ENCODE measurements at places on chromosomes 6 and 20.

DNA sequence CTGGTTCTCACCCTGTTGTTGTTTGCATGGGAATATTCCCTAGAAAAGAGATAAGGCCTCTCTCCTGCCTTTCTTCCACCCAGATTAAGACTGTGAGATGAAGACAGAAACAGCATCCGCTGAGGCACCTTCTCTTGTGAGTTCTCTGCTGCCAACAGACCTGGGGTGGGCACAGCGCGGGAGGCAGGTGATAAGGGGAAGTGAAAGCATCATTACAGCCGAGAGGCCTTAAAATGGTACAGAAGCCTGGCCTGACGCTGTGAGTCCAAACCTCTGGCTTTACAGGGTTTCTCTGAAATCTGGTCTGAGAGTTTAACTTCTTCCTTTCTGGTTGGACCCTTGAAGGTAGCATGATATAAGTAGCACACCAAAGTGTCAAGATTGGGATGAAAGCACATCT lies 21.0 kb upstream of the IYD start:
- no peak for DNase-seq

DNA sequence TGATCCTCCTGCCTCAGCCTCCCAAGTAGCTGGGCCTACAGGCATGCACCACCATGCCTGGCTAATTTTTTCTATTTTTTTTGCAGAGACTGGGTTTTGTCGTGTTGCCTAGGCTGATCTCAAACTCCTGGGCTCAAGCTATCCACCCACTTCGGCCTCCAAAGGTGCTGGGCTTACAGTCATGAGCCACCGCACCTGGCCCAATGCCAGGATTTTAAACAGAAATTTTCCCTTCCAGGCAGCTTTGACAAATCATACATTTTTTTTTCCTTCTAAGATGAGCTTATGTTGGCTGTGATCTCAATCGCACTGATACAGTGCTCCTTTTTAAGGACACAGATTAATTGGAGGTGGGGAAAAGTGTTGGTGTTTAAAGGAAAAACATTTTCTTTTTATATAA lies 73.2 kb upstream of the CD2AP start:
- DNase-seq: no peak

GRCh38 chr6:114282292-114282691 lies 60.5 kb downstream of the HS3ST5 start:
- no peak for DNase-seq

DNA sequence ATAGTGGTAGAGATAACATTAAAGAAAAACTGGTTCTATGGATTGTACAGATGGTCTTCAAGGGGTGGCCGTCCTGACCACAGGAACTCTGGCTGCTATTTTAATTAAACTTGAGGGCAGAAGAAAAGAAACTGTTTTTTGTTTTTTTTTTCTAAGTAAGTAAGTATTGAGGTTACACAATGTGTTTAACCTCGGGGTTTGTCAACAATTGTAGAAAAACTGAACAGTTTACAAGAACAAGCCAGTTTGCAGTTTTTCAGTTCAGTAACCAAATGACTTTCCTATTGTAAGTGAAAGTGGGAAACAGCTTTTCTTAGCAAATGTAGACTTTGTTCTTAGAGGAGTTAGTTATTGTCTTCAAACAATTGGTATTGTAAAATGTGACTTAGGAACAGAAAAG lies 77.0 kb downstream of the PLCB1 start:
- DNase-seq: no peak

DNA sequence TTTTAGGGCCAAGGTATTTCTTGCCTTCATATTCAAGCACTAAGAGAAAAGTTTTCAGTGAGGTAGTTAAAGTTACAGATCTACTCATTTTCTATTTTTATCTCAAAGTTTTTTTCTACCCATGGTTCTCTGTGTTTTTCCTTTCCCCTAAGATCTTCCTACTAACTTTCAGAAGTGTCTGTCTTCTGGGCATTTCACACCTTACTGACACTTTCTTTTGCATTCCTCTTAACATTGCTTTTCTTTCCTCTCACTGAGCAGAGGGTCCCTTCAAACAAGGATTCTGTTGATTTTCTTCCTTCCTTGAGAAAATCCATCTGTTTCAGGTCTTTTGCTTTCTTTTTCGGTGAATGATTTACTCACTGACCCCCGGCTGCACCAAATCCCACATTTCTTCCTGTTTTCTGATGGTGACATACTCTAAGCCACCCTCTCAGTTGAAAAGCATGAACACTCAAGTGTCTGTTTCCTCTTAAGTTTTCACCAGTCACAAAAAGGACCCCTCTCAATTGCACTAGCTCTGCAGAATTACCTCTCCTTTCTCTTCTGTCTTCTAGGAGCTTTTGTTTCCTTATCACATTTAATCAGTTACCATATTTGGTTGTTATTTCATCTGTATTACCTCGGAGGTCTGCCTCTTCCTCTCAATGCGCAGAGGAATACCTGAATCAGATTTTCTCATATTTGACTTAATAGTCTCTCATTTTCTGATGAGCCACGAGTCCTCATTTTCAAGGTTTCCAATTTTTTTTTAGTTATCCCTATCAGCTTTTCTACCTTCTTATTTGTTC lies 73.5 kb upstream of the RNF217 start:
- DNase-seq: peak; percentile 23

GRCh38 chr6:158923805-158924498 lies 76.0 kb downstream of the RSPH3 start:
- DNase-seq: no peak

- DNase-seq: no peak
Measured at GRCh38 chr20:13250251-13250650, 29.2 kb downstream of the ISM1 start.

DNA sequence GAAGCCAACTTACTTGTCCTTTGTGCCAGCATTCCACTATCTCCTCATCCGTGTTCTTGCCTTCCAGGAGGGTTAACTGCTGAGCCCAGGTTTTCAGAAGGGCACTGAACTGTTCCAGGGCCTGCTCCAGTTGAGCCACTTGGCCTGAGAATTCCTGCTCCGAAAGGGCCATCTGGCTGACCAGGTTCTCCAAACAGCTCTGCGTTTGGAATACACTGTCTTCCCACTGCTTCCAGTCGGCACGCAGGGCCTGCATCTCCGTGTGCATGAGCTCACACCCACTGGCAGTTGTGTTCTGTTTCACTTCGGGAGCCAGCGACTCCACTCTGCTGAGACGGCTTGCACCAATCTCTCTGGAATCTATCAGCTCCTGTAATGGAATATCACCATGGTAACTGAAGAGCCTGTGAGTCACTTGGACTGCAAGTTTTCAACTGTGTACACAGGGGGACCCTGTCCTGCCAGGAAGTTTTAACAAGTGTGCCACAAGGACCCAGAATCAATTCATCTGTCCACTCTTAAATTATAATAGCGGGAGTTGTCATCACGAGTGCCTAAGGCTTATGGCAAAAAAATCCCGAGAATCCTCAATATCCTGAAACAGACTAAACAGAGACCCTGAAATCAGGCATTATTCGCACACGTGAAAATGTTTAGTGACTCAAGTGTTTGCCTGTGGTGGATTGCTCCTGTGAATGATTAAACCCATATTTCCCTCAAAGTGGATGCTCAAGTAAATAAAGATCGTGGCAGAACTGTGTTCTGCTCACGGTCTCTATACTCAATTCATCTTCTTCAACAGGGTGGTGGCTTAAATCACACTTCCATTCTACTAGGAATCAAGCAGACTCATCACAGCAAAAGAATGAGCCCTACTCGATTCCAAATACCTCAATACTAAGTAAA lies 255.9 kb downstream of the SYNE1 start:
- peak; percentile 84 for DNase-seq

- DNase-seq: no peak
Measured at GRCh38 chr6:46735720-46736031, 501 bp upstream of the PLA2G7 start.

DNA sequence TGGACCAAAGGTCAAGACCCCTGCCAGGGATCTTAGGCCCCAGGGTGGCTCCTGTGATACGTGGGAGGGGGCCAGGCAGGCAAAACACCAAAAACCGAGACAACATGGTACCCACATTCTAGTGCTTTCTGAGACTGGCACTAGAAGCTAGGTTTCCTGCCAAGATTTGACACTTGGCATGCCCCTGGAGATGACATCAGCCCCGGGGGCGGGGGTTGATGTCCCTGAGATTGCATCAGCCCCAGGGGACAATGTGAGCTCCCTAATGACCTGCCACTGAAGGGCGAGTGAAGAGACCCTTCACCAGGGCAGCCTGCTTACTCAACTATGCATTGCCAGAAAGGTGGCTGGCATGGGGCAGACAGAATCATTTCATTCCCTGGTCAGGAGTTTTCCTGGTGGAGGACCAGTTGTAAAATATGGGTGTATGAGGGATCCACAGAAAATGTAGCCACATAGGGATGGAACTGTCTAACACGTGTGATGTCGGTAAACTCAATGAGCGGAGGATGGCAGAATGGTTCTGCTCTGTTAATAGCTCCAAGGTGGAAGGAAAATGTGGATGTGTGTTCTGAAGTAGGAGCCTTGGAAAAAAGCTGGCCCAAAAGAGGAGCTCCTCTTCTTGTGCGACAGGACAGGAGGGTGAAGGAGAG lies 219.7 kb downstream of the UNC5CL start:
- DNase-seq: no peak

- DNase-seq: no peak
Measured at GRCh38 chr20:44435630-44436335, 39.9 kb upstream of the TTPAL start.

DNA sequence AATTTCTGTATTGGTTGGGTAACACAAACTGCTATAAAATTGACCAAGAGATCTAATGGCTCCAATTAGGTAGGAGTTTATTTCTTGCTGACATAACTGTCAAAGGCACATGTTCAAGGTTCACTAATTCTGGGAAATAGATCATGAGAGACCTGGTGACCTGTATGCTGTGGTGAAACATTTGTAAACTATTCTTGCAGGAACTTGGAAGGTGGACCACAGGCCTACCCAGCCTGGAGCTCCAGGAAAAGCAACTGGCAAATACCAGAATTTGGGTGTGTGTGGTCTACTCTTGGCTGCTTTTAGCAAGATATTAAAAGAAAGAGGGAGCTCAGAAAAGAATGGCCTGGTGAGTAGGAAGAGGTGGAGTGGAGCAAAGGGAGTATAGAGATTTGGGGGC lies 184.6 kb downstream of the QKI start:
- no peak for DNase-seq

- DNase-seq: no peak
Measured at GRCh38 chr20:62201173-62202082, 18.6 kb downstream of the MTG2 start.

DNA sequence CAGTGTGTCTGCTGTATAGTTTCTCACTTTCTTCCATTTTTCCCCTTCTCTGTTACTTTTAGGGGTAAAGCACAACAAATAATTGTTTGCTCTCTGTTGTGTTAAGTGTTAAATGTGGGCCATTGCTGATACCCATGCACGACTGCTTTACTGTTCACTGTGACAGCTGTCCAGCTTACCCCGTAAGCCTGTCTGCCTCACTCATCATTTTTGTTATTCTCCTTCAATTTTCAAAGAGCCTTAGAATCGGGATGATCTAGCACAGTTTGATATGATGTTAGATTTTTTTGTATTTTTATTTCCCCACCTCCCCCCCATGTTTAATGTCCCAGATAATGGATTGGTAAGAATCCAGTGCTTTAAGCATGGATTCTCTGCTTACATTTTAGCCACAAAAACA lies 41.2 kb upstream of the MLIP start:
- no peak for DNase-seq

DNA sequence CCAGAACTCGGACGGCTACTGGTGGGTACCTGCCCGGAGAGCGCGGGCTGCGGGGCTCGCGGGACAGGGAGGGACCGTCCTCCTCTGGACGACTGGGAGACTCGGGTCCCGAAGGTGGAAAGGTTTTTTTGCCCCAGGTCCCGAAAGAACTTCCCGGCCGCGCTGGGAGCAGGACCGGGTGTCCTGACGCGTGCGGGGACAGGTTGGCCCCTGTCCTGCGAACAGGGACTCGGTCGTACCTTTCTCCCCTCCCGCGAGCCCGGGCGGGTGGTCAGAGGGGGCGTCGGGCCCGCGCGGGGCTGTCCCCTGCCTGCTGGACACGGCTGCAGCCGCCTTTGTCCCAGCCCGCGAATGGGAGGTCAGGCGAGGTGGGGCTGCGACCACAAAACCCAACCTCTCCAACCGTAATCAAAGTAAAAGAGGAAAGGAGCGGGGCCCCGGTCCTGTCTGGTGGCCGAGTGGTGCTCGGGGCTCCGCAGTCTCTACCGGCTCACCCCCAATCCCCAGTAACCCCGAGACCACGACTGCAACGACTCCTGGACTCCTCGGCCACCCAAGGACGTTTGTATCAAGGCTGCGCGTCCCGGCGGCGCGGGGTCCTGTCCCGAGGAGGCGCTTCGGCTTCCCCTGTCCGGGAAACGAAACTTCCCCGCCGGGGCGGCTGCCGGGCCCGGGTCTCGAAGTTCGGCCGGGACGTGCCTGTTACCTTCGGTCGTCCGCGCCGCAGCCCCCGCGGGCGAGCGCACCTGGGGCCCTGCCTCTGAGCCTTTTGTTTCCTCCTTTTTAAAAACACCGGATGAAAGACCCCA lies 798 bp downstream of the DSP start:
- no peak for DNase-seq

DNA sequence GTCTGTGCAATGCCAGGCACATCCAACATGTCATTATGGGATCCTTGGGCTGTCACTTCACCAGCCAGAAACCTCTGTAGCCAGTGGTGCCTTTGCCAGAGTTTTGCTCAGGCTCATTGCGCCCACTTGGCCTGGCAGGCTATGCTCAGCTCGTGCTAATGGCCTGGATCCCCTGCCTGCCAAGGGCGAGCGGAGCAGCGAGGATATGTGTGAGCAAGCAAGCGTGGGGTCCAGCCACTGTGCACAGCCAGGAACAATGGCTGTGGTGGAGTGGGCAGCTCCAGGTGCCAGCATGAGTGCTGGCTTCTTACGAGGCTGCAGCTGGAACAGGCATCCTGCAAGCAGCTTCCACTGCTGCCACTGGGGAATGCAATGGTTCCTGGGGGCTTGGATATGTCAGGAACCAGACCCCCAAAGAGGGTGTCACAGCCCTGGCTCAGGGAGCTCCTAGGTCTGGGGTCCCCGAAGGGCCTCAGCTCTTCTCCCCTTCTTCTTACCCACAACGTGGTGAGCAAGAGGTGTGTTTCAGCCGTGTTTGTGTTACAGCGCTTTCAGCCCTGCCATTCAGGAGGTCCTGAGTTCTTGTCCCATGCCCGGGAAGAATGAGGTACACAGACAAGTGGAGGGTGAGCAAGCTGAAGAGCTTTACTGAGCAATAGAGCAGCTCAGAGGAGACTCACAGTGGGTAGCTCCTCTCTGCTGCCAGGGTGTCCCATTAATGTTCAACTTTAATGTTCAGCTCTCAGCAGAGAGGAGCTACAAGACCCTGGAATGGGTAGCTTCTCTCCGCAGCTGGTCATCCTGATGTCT lies 22.3 kb upstream of the TOP1 start:
- DNase-seq: no peak

- no peak for DNase-seq
Measured at GRCh38 chr6:140844167-140844566, 1288.6 kb upstream of the GJE1 start.

- no peak for DNase-seq
Measured at GRCh38 chr6:143021543-143021942, 39.1 kb upstream of the AIG1 start.

GRCh38 chr6:46128476-46128875 lies 1.3 kb upstream of the ENPP4 start:
- DNase-seq: no peak

- DNase-seq: no peak
Measured at GRCh38 chr20:31497838-31498540, 16.3 kb upstream of the HM13 start.

GRCh38 chr20:63145156-63145555 lies 70.8 kb downstream of the YTHDF1 start:
- no peak for DNase-seq

All from HT1080 (cell line).